EL (cell line): ENCODE measurements at places on chromosomes 7 and 10.

DNA sequence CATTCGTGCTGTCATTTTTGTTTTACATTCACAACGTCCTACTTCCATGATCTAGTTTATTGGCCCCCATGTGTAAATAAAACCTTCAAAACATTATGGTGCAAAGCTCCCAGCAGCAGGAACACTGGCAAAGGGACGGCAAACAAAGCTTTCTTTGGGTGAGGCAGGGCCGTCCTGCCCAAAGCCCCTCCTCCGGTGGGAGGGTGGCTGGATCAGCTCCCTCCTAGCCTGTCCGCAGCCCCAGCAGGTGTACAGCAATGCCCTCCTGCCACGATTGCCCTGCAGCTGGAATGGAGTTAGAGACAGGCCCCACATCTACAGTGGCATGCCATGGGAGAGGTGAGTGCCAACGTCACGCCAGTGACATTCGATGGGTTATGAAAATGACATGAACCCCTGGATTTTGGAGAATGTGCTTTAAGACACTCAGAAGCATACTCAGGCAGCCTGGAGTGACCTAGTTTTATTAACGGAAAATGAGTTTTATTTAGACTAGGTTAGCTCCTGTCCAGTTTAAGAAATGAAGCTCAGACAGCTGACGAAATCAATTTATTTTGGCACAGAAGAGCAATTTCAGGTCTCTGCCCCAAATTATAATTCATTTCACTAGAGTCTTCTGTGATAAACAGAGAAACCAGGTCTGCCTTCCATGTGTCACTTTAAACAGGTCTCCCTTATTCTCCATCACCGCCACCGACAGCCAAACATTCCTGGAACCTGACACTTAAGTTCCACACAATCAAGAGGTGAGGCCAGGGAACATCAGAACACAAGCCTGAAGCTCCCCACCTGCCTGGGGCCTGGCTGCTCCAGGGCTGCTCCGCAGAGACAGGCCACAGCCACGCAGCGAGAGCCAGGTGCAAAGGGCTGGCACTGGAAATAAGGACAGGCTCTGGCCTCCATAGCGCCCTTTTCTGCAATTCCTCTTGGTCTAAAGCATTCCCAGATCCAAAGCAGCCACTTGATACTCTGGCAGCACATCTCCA lies 50.1 kb downstream of the VOPP1 start:
- DNase-seq = no peak

GRCh38 chr10:373526-374309 lies 238.5 kb downstream of the ZMYND11 start:
- DNase-seq = peak; percentile 68

- DNase-seq = no peak
These were observed 84.3 kb downstream of the CCDC7 start for GRCh38 chr10:32530231-32530630.

- no peak for DNase-seq
These were observed 127.2 kb downstream of the CUX1 start for GRCh38 chr7:101944611-101945010.

DNA sequence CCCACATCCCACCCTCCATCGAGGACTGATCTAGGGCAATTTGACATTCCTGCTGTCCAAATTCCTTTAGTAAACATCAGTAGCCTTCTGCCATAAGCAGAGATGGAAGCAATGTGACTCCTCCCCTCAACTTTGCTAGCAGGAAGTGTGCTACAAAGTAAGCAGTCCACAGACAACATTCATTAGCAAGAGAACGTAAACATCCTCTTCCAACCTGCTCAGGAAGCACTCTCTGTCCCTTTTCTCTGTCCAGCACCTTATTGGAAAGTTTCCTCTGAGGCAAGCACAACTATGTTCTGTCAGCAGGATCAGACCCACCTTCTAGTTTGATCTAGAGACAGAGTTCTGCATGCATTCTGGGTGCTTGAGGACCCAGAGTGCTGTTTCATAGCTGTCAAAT lies 48.1 kb upstream of the LRGUK start:
- DNase-seq = no peak

DNA sequence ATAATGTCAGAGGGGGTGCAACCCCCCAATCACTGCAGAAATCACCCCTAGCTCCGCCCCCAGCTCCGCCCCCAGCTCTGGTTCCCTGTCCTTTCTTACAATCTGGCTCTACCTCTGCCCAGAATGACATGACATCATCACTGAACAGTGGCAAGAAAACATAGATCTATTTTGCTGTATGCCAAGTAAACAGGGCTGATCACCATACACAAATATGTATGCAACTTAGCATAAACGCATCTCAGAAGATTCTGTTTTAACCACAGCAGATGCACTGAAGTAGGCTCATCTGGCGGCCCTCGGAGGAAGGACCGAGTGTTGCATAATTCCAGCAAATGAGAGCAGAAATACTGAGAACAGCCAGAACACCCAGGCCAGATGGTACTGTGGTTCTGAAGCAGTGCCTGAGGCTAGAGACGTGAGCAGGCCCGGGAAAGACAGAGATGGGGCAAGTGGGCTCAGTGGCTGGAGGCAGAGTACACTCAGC lies 293.3 kb upstream of the KLF14 start:
- DNase-seq = peak; percentile 97

- DNase-seq = no peak
These were observed 773.2 kb downstream of the IPMK start for GRCh38 chr10:57494486-57494885.

GRCh38 chr10:33231621-33232350 lies 102.7 kb downstream of the NRP1 start:
- no peak for DNase-seq

DNA sequence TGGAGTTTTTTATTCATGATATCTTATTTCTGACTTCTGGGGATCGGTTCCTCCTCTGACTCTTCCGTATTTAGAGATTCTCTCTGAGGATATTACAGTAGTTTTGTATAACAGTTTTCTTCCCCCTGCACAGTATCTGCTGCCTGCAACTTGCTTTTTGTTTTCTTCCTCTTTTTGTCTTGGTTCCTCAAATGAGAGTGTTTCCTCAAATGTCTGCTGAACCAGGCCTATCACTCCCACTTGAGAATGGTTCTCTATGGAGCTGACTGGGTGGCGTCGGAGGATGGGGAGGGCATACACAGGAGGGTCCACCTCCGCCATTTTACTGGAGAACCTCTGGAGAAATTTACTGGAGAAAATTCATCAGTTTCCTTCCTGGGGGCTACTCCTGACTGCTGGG lies 27.7 kb downstream of the ARHGAP22 start:
- DNase-seq = no peak

DNA sequence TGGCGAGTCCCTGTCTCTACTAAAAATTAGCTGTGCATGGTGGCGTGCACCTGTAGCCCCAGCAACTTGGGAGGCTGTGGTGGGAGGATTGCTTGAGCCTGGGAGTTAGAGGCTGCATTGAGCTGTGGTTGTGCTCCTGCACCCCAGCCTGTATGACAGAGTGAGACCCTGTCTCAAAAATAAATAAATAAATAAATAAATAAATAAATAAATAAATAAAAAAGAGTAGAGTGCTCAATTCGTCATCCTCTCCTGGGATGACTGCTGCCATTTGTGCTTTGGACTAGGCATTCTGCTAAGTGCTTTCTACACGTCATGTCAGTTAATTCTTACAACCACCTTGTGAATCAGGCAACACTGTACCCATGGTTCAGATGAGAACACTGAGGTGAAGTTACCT lies 130.6 kb downstream of the DOCK1 start:
- DNase-seq = no peak

DNA sequence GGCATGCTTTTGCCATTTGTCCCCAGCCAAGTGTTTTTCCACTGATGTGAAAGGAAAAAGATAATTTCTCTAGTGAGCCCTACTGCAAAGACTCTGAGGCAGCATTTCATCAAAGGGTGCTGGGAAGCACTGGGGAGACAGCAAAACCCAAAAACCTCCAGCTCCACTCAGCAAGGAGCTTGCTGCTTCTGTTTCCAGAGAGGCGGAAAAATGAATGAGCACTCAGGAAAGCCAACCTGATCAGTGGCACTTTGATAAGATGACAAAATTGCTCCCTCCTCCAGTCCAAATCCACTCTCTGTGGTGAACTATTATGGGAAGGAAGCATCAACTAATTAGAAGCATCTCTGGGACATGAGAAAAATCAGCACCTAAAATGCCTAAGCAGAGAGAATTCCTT lies 68.2 kb downstream of the ATXN7L1 start:
- DNase-seq = no peak

- DNase-seq = peak; percentile 95
These were observed 1000.9 kb downstream of the LRMDA start for GRCh38 chr10:76432016-76433012.

DNA sequence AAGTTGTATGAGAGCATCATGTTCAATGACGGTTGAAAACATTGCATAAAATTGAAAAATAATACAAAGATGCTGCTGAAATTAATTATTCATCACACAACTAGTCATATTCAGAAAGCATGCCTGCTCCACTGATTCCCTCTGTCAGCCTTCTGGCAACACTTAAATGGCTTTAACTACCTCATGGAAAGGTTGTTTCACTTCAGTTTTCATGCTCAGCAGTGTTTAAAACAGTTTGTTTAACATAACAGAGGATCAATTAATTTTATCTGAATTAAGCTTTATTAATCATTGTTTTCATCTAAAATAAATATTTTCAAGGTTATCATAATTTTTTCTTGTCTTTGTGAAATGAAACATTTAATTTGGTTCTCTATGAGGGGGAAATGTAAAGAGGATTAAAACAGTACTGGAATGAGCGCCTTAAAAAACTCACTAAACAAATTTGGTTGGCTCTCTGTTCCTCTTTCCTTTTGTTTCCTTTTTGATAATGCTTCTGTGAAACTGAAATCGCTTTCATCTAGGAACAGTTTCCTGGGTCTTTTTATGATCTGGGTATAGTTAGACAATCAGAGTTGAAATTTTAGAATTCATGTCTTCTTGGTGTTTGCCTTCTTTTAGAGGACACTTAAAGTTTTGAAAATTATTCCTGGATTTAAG lies 427.4 kb downstream of the SH2D4B start:
- no peak for DNase-seq

DNA sequence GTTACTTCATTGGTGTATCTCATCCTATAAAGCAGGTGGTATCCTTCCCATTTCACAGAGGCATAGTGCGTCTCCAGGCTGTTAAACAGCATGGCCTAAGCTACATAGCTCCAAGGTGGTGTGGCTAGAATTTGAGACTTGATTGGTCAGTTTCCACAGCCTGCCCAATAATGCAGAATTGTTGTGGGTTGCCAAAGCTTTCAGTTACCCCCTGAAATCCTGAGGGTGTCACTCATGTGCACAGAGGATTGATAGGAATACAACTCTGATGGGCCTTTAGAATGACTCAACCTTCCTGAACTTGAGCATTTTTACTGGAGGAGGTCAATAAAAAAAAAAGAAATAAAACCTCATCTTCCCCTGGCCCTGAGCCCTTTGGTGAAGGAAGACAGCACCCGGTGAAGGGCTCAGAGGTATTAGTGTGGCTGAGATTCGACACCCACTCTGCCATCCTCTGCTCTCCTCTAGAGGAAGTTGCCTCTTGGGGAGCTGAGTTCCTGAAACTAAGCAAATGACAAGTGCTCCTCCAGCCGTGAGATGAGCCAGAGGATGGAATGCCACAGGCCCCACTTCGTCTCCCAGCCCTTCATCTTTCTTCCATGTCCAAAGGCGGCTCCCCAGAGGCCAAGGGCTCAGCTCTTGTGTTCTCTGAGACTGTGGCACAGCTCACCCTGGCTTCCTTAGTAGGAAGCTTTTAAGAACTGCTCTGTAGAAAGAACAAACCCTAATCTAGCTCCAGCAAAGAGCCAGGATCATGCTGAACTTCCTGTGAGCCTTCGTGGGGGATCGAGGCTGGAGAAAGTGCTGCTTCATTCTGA lies 1.0 kb downstream of the ACSL5 start:
- peak; percentile 41 for DNase-seq

DNA sequence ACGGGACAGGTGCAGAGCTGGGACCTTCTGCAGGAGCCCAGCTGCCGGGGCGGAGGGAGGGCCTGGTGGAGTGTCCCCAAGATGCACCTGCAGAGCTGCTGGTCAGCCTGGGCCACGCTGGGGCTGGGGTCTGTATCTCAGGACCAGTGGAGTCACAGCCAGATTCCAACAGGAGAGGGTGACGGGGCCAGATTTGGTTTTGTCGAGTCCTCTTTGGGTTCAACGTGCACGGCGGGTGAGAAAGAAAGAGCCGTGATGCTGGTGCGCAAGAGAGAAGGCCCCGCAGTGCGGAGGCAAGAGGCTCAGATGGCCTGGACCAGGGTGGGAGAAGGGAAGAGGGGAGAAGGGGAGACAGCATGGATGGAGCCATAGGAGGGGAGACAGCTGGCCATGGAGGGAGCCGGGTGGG lies 462.9 kb downstream of the PTPRN2 start:
- DNase-seq = no peak

DNA sequence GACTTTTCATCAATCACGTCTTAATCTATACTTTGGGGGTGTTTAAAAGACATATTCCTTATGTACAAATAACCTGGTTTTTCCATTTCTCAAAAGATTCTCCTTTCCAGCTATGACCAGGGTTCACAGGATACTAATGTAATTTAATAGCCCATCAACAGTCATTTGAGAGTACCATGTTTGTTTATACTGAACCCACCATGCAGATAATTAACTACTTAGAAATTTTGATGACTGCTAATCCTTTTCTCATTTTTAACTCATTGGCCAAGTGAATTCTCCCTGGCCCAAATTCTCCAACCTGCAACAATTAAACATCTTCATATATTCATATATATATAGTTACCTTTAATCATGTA lies 28.8 kb upstream of the KMT2E start:
- no peak for DNase-seq

- no peak for DNase-seq
These were observed 9.4 kb upstream of the MNX1 start for GRCh38 chr7:157019718-157020451.

DNA sequence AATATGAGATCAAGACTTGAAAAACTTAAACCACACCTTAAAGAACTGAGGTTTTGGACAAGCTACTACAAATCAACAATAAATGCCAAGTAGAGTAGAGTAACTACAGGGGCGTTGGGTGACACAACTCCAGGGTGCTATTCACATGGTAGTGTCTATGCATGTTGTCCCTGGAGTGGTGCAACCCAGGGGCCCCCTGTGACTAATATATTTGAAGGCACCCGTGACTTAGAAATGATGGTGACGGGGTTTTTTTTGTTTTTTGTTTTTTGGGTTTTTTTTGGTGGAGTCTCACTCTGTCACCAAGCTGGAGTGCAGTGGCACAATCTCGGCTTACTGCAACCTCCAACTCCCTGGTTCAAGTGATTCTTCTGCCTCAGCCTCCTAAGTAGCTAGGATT lies 106.9 kb downstream of the FAM107B start:
- DNase-seq = no peak

DNA sequence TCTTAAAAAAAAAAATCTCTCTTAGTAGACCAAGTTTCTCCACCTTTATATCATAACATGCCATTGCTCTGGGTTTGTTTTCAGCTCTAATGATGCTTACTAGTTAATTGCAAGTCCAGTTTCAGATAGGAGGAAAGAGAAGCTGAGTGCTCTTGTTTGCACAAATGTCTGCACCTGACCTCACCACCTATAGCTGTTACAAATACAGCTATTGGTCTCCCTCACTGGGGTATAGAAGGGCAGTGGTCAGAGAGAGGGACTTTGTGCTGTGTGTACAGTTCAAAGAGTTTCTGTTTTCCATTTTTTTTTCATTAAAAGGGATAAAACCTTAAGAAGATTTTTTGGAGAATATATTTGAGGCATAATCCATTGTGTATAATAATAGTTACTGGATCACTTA lies 52.7 kb downstream of the TAS2R16 start:
- no peak for DNase-seq

- DNase-seq = no peak
These were observed 126.0 kb downstream of the CHN2 start for GRCh38 chr7:29320577-29320976.

- no peak for DNase-seq
These were observed 292.8 kb downstream of the ANKRD7 start for GRCh38 chr7:118517275-118517674.

GRCh38 chr7:144836545-144836842 lies 641 bp upstream of the TPK1 start:
- no peak for DNase-seq

- no peak for DNase-seq
These were observed 359.6 kb upstream of the MEOX2 start for GRCh38 chr7:16046041-16046440.
